CD14-positive monocyte (primary cell): ENCODE measurements at places on chromosomes 2 and 18. TPM values are rescaled to one million over a fixed set of nuclear protein-coding genes. Genes with fewer than 3 reads are reported as not detected.

Gene SLC38A11
- polyA plus RNA-seq: not detected

Gene RAMP1
- polyA plus RNA-seq: not detected

Gene KIAA2012
- not detected for polyA plus RNA-seq

Gene CBLN2
- not detected for polyA plus RNA-seq

GRCh38 chr2:171185941-171186340 is 25.2 kb upstream of the TLK1 start:
- H3K4me3 ChIP-seq: no peak overlapping the region
- H3K4me1 ChIP-seq: no peaks in the 10 kb centered on the region
- H3K27ac ChIP-seq: no peak overlapping the region
- H3K27me3 ChIP-seq: no peaks in the 10 kb centered on the region
- DNase-seq: no peak
- H3K36me3 ChIP-seq: no peaks in the 10 kb centered on the region

DNA sequence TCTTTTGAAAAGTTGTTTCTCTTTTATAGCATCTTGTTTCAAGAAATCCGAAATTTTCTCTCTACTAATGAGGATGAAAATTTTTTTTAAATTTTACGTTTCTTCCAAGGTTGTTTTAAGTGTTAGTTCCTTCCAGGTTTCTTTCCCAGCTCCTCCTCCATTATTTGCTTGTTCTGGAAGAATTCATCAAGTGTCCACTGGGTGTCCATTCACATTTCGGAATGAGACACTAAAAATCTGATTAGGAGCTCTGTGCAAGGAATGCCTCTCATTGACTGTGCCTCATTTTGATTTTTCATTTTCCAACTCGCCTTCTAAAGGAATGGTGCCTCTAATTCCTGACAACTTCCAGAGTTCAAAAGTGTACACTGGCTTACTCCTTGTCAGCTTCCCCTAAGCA is 6.1 kb downstream of the SP100 start:
- H3K36me3 ChIP-seq: peaks cover 50% of the 10 kb centered on the region
- DNase-seq: no peak
- H3K4me3 ChIP-seq: no peak overlapping the region
- no peaks in the 10 kb centered on the region for H3K27me3 ChIP-seq

DNA sequence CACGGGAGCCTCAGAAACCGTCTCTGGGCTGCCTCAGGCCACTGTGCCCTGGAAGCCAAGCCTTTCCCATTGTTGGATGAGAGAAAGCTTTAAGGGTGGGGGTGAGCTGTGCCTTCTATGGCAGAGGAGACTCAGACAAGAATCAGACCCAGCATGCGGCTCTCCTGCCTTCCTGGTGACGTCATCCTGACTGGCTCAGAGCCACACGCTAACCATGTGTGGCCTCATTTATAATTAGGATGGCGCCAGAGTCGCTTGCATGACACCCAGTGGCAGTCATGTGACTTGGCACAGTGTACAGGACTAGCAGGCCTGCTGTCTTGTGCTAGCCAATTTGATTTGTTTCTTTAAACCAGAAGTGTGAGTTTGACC is 99.1 kb downstream of the SH3BP4 start:
- peak; percentile 96 for DNase-seq
- H3K4me1 ChIP-seq: peaks cover 58% of the 10 kb centered on the region
- H3K27ac ChIP-seq: peak overlapping the region; percentile 50
- H3K27me3 ChIP-seq: no peaks in the 10 kb centered on the region
- no peaks in the 10 kb centered on the region for H3K36me3 ChIP-seq

DNA sequence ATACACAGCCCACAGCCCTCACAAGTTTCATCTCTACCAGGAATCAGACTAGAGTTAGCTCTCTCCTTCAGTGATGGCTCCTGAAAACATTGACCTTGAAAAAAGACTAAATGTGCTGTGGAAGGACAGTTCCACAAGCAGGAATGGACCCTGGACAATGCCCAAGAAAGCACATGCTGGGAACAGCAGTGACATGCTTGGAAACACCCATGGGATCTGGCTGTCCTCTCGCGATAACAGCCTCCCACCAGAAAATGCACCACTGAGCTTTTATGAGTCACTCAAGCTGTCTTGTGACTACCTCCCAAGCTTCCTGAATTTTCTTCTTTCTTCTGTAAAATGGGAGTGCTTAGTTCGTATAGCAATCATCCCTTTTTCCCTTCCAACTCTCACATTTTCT is 269.2 kb downstream of the LRATD1 start:
- H3K27ac ChIP-seq: no peak overlapping the region
- no peaks in the 10 kb centered on the region for H3K36me3 ChIP-seq
- no peaks in the 10 kb centered on the region for H3K4me1 ChIP-seq
- no peak overlapping the region for H3K4me3 ChIP-seq
- no peak for DNase-seq

DNA sequence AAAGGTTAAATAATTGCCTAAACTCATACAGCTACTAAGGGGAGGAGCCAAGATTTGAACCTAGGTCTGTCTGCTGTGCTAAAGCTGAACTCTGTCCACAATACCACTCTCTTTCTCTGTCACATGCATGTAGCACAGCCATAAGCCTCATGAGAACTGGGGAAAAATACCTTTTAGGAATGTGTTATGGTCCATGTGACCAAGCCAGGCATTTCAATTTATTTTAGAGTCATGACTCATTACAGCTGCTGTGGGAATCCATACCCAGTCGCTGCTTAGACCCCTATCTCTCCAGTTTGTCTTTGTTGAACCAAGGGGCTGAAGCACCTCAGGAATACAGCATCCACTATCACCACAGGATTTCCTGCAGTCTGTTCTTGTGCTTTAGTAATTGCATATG is 200.0 kb upstream of the SIX3 start:
- no peaks in the 10 kb centered on the region for H3K4me1 ChIP-seq
- H3K27me3 ChIP-seq: no peaks in the 10 kb centered on the region
- no peak for DNase-seq
- H3K4me3 ChIP-seq: no peak overlapping the region
- H3K36me3 ChIP-seq: no peaks in the 10 kb centered on the region

DNA sequence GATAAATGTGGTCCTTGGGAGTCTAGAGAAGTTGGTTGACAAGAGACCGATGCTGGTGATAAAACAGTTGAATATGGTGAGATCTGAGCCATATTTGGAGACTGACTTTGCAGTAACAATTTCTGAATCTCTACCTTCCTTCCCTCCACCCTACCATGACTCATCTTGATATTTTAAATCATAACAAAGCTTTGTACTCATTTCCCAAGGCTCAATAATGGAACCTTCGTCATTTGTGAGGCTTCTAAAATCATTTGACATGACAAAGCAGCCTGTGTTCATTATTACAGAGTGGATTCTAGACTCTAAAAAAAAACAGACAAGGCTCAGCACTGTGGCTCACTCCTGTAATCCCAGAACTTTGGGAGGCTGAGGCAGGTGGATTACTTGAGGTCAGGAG is 38.5 kb upstream of the PDCL3 start:
- H3K4me3 ChIP-seq: no peak overlapping the region
- H3K4me1 ChIP-seq: no peaks in the 10 kb centered on the region
- H3K27me3 ChIP-seq: no peaks in the 10 kb centered on the region
- H3K27ac ChIP-seq: no peak overlapping the region
- no peaks in the 10 kb centered on the region for H3K36me3 ChIP-seq
- DNase-seq: no peak

- no peak overlapping the region for H3K4me3 ChIP-seq
- no peaks in the 10 kb centered on the region for H3K36me3 ChIP-seq
- no peak for DNase-seq
- H3K27ac ChIP-seq: no peak overlapping the region
- H3K27me3 ChIP-seq: no peaks in the 10 kb centered on the region
Observed at GRCh38 chr2:126894082-126894481, 4.6 kb upstream of the TEX51 start.
